ENCODE measurements at places on chromosomes 2 and 18.

- no peak for DNase-seq
Measured at GRCh38 chr2:219661955-219662395, 34.5 kb downstream of the SLC4A3 start.

GRCh38 chr2:206824087-206824618, 58.7 kb downstream of the FASTKD2 start:
- no peak for DNase-seq

GRCh38 chr2:42196403-42197267, 27.5 kb downstream of the EML4 start:
- no peak for DNase-seq

DNA sequence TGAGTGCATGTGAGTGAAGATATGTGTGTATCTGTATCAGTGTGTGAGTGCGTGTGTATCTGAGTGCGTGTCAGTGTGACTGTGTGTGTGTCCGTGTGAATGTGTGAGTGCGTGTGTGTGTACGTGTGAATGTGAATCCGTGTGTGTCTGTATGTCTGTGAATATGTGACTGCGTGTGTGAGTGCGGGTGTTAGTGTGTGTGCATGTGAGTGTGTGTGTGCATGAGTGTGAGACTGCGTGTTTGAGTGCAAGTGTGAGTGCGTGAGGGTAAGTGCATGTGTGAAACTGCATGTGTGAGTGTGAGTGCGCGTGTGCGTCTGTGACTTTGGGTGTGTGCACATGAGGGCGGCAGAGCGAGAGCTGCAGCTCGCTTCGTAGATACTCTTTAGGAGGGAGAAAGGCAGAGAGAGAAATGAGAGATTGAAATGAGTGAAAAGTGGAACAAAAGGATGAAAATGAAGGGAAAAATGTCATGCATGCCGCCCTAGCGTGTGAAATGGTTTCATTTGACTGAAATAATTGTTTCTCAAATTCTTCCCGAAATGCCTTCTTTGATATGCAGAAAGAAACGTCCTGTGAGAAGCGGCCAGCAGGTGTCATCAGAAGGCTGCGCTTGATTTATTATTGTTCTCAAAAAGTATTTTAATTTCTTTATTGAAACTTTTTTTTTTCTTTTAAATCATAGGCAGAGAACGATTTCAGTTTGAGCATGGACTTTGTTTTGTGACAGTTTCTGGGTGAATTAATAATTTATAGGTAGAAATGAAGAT, 25.6 kb downstream of the ZNF407 start:
- DNase-seq, result no peak

DNA sequence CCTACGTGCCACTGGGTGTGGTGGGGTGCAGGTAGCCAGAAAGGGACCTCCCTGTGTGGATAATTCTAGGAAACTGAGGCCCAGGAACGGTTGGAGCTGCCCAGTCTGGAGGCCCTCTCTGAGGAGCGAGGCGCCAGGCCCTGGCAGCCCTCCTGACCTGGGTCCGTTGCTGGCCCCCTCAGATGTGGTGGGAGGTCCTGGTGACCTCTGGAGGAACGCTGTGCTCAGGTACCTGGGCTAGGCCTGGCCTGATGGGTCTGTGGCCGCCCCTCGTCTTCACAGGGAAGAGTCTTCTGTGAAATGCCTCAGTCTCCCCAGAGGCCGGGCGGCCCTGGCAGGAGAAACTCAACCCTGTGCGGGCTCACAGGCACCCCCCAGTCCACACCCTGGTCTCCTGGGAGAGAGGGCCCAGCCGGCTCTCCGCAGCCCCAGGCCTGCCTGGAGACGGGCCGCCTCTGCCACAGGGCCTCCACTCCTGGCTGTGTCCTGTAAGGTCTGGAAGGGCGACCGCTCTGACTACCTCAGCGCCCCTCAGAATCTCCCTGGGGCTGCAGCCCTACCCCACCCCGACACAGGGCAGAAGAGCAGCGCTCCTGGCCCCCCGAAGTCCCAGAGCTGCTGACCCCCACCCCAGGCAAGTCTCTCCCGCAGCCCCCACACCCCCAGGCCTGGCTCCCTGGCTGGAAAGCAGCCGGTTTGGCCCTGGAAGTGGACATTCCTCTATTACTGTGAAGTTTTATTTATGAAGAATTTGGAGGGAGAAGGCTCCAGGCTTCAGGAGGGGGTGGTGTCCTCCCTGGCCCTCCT, 3.7 kb downstream of the B3GNT7 start:
- DNase-seq, result no peak

GRCh38 chr2:231450548-231450989, 13.7 kb downstream of the NCL start:
- no peak for DNase-seq

- no peak for DNase-seq
Measured at GRCh38 chr2:23953625-23954024, 13.4 kb downstream of the UBXN2A start.

Measured in ureter (tissue), 1 donor.